Posterior vena cava (tissue), 2 donors: ENCODE measurements at places on chromosomes 16 and 17. TPM values are rescaled to one million over a fixed set of nuclear protein-coding genes. Genes with fewer than 3 reads are reported as not detected.

Gene WNK4
- 0.05 TPM for total RNA-seq

Gene GSDMA
- 0.57 TPM for total RNA-seq

Gene KRT24
- not detected for total RNA-seq

DNA sequence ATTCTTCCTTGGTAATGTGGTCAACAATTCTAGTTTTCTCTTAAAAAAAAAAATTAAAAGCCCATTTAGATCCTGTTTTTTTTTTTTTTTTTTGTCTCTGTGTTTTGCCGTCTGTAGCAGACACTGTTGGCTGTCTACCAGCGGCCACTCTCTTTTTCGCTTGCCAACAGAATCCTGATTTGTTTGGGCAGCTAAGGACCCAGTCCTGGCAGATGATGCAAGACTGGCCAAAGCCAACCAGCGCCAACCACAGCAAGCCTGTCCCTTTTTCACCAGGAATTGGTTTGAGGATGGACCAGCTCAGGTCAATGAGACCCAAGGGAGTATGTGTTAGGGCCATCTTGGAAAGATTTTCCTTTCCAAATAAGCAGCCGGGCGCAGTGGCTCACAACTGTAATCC lies 28.2 kb downstream of the ST3GAL2 start:
- DNase-seq: peak; percentile 62

- DNase-seq: no peak
Observed at GRCh38 chr16:354971-355461, 2.5 kb upstream of the AXIN1 start.

GRCh38 chr16:82136956-82137821 lies 32.8 kb downstream of the MPHOSPH6 start:
- no peak for DNase-seq

GRCh38 chr17:48246612-48247011 lies 139.0 kb downstream of the SNX11 start:
- DNase-seq: no peak
